ENCODE measurements at places on chromosomes 12 and 14.

DNA sequence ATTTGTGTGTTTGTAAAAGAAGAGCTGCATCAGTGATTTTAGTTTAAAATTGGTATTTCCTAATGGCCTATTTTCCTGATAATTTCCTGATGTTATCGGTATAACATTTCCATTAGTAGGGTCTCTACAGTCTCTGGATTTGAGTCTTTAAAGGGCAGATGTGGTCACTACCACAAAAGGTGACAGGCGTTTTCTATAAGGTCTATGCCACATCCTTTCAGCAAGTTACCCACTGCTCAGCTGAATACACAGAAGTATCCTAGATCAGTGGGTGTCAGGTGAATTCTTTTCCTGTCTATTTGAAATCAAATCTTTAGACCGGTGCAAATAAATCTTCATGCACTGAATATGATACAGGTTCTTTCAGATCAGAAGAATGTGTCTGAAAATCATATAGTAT is 90.2 kb downstream of the LIN7A start:
- DNase-seq, result no peak

DNA sequence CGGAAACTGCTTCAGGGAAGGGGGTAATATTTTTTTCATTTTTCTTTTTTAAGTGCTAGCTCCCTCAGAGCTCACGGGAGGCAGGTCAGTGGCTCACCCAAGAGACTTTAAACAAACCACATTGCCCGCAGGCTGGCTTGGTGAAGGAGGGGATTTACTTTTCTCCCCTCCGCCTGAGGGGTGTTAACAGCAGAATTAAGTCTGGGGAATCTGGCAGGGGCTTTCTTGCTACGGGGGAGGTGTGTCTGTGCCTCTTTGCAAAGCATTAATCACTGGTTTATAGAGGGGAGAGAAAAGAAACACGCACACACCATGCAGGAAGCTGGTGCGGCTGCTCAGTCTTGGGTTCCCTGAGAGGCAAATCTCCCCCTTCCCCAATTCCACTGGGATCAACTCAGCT is 26.2 kb upstream of the TBX3 start:
- no peak for DNase-seq

- no peak for DNase-seq
Measured at GRCh38 chr12:52951640-52952039, 2.7 kb downstream of the KRT18 start.

DNA sequence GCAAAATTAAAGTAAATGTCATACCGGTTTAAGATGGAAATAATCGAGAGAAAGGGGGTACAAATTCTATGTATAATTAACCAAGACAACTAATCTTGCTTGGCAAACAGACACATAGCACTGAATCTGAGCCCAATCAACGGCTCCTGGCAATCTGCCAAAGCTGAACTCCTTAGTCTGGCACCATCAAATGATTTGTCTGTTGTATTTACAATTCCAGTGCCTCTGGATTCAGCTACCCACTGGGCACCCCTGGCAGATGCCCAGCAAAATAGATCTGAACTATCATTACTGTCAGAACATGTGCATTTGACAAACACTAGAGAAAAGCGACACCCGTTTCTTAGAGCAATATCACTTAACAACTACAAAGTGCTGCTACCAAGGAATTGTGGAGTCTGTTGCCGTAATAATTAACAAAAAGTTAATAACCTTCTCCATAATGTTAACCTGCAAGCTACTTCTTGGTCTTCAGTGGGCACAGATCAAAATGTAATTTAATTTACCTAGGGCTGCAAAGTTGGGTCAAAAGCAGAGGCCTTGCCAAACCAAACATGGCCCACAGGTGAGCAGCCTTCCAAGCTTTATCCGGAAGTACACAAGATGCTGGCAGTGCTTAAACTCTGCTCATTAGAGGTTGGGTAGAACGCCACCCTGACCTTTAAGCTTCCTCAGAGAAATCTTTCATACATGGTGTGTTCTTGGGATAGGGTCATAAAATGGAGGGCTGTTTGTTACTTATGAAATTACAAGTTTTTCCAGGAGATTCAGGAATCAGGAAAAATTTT is 7.6 kb downstream of the EGLN3 start:
- DNase-seq, result no peak

All from activated naive CD8-positive, alpha-beta T cell treated with anti-CD3 and anti-CD28 coated beads, Interleukin-2, amount 50 U/mL, for 16 hours (primary cell).